ENCODE measurements at places on chromosomes 3 and 15.

- no peak for DNase-seq
Observed at GRCh38 chr3:58167431-58168351, 43.1 kb downstream of the DNASE1L3 start.

GRCh38 chr3:87575550-87575949 is 299.2 kb upstream of the POU1F1 start:
- no peak for DNase-seq

- no peak for DNase-seq
Observed at GRCh38 chr15:91584895-91585294, 268.6 kb upstream of the SLCO3A1 start.

- DNase-seq = no peak
Observed at GRCh38 chr15:73282567-73283365, 86.0 kb downstream of the HCN4 start.

DNA sequence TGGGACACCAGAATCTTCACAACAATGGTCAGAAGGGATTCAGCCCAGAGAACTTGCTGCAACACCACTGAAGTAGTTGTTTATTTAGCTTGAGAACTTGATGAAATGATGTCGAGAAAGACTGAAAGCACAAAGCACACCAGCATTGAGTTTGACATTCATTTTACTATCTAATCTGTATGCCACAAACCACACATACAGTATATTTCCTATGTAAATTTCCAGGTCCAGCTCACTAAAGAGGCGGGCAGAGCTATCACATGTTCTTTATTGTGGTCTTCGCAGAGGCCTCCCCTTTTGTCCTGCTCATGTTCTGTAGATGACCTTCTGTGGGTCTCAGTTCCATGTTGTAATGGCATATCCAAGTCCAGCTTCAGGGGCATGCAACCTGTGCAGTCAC is 10.4 kb upstream of the FMN1 start:
- no peak for DNase-seq

DNA sequence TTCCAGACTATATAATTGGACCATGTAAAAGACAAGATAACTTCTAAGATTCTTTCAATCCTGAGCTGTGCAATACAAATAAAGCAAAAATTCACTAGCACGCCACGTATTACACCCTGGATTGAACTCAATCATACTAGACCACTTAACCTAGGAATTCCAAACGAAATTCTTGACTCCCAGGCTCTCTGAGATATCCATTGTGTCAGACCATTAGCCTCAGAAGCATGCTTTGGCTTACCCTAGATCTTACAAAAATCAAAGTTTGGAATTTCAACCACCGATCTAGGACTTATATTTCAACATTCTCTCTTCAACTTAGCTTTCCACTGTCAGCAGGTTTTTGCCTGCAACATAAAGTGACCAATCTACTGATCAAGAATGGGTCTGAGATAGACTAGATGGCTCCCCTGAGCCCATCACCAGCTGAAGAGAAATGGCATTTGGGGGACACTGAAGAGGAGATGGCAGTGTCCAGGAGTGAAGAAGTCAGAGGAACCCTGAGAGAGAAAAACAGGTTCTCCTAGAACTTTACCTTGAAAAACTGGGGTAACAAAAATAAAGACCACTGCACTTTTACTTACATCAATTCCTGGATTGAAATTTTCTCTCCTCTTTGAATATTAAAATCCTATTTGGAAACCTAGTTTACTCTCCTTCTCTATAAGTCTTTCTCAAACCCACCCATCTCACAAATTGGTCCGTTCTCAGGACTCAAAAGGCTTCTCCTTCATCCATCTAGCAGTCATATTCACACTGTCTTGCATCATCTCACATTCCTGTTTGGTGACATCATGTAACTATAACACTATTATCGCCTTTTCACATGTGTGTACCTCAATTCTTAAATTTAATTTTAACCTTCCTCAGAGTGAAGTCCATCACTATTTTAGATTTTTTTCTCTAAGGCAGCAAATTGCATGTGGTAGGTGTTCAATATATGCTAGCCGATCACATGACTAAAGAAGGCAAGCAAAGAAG is 18.5 kb downstream of the CPNE4 start:
- DNase-seq = no peak

All from urinary bladder (tissue), 4 donors.